ENCODE measurements at places on chromosomes 13 and 19. TPM values are rescaled to one million over a fixed set of nuclear protein-coding genes. Genes with fewer than 3 reads are reported as not detected.

DNA sequence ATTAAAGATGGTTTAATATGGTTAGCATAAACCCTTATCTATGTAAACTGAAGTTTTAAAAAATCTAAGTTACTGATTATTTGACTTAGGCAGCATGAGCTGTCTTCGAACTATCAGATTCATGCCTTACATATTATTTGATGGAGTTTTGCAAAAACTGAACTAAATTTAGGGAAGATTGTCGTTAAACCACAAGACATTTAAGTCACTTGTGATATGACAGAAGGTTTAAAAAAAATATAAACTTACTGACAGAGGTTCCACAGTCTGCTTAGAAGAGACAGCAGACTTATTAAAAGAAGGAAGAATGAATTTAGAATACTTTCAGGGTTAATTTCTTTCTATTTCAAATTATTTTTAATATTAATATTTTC is 110.9 kb upstream of the FRY start:
- DNase-seq = no peak

DNA sequence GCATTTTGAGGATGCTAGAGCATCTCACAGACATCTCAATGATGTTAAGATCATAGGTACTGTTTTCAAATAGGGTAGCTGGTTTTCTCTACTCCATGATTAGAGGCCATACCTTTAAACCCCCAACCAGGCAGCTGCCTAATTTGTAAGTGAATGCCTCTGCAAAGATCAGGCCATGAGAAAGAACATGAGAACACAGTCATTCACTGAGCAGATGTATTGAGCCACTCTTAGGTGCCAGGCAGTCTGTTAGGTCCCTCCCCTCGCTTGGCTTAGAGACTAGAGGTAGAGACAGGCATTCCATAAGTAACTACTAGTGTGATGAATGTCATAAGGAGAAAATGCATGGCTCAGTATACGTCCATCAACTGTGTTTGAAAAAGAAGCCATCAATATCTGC is 410.0 kb downstream of the FGF9 start:
- no peak for DNase-seq

DNA sequence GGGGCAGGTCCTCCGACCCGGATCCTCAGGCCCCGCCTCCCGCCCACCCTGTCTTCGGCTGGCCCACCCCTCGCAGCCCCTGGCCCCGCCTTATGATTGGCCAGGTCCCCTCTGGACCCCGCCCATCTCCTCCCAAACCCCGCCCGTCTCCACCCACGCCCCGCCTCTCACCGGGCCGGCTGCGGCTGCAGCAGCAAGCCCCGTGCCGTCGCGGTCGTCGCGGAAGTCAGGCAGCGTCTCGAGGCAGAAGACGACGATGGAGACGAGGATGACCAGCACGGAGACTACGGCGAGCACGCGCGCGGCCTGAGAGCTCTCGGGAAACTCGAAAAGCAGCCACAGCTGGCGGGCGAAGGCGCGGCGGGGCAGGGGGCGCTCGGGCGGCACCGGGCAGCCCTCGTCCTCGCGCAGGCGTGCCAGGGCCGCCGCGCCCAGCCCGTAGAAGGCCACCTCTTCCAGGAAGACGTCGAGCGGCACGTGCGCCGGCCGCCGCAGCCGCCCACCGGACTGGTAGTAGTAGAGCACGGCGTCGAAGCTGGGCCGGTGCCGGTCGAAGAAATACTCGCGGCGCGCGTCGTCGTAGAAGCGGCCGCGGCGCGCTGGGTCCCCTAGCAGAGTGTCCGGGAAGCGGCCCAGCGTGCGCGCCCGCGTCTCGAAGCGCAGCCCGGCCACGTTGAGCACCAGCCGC is 495 bp downstream of the KCNA7 start:
- DNase-seq = no peak

DNA sequence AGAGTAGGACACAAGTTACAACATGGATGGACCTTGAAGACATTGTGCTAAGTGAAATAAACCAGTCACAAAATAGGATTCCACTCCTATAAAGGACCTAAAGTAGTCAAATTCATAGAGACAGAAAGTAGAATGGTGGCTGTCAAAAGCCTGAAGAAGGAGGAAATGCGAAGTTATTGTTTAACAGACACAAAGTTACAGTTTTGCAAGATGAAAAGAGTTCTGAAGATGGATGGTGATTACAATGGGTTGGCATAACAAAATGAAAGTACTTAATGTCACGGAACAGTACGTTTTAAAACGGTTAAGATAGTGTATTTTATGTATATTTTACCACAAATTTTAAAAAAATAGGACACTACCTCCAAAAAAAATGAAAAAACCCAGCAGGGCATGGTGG is 34.8 kb downstream of the FOXO1 start:
- DNase-seq = no peak

GRCh38 chr13:101627556-101627943 is 175.1 kb downstream of the ITGBL1 start:
- DNase-seq = no peak

GRCh38 chr13:47239025-47239424 is 342.2 kb upstream of the HTR2A start:
- DNase-seq = no peak

DNA sequence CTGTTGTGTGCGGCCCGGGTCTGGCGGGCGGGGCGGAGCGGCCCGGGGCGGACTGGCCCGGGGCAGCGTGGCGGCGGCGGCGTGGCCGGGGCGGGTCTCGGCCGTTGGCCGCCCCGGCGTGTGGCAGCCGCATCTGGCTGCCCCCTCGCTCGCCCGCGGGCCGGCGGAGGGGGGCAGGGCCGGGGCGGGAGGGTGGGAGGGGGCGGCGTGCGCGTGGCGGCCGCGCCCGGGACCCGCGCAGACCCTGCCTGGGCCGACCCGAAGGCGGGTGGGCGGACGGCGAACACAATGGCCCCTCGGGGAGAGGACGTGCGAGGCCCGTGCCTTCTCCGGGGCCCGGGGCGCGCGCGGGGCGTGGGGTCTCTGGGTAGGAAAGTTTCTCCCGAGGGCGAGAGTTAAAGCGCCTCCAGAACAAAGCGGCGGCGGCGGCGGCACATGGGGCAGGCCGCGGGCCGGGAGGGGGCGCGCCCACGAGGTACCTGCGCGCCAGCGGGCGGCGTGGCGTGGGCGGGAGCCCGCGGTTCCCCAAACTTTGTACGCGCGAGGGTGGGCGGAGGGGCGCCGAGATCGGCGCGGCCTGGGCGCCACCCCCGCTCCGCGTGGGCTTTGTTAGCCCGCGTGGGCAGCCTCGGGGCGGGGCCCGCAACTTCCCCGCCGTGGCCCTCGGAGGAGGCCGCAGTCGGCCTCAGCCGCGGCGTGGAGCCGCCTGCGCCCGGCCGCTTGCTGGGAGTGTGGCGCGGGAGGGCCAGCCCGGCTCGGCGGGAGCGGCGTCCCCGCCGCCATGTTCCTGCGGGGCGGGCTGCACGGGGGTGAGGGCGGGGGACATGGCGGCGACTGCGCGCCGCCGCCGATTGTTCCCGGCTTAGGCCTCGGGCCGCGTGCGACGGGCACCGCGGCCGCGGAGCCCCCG is 764 bp downstream of the MIR17HG start:
- DNase-seq = no peak

DNA sequence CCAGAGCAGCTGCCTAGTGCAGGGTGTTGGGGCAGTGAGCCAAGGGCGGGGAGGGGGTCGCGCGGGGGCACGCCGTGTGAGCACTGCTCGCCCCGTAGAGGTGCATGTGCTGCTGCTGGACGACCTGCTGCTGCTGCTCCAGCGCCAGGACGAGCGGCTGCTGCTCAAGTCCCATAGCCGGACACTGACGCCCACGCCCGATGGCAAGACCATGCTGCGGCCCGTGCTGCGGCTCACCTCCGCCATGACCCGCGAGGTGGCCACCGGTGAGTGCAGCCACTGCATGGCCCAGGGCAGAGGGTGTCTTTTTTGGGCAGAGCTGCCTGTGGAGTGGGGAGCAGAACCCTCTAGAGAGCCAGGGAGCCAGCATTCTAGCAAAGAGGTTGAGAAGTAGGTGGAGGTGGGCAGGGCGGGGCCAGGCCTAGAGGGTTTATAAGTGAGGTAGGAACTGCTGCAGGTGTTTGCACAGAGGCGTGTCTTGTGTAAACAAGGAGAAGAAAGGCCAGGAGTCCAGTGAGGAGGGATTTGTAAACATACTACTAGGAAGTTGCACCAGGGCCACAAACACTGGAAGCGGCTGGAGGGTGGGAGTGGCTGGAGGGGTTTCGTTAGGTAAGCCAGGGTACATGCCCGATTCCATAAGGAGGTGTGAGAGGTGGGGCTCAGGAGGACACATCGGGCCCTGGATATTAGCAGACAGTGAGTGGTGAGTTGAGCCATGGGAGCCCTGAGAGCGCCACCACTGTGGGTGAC is 21.3 kb downstream of the ARHGEF1 start:
- DNase-seq = no peak

DNA sequence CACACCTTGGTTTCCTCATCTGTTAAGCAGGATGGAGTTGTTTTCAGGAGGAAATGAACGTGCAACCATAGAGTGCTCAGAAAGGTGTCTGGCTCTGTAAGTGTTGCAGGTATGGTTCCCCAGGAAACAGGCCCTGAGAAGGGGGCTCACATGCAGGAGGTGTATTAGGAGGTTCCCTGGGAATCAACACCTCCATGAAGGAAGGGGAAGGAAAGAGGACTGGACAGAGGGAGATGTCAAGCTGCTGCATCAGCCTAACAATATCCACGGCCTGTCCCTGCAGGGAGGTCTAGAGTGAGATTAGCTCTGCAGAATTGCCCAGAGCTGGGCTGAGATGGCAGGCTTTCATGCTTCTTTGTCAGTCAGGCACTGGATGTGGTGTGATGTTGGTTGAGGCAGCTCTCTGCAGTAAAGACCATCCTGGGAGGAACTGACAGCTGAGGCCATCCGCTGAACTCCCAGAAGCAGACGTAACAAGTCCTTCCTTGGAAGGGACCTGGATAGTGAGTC is 373.3 kb downstream of the ZNF536 start:
- no peak for DNase-seq

GRCh38 chr19:43699506-43700394 is 16.1 kb upstream of the IRGC start:
- DNase-seq = peak; percentile 42

GRCh38 chr13:109869312-109870237 is 83.2 kb upstream of the IRS2 start:
- no peak for DNase-seq

DNA sequence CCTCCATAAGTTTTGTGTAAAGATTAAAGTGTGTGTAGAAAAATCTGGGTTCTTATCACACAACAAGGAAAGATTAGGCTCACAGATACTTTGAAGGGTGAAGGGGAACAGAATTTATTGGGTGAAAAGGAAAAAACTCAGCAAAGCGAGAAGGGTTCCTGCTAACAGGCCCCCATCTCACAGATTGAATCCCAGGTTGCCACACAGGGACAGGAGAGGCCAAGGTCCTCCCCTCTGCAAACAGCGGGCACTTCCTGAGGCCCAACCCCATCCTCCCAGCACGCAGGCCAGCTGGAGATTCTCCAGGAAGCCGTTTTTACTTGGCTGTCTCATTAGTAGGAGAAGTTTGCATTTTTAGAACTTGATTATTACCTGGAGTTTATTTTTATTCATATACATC is 15.2 kb upstream of the ERCC5 start:
- DNase-seq = no peak

Gene TMEM59L
- total RNA-seq = under 0.01 TPM

Gene ACER1
- total RNA-seq = not detected

Gene C19orf85
- total RNA-seq = not detected
